ENCODE measurements at places on chromosomes 6 and 20.

DNA sequence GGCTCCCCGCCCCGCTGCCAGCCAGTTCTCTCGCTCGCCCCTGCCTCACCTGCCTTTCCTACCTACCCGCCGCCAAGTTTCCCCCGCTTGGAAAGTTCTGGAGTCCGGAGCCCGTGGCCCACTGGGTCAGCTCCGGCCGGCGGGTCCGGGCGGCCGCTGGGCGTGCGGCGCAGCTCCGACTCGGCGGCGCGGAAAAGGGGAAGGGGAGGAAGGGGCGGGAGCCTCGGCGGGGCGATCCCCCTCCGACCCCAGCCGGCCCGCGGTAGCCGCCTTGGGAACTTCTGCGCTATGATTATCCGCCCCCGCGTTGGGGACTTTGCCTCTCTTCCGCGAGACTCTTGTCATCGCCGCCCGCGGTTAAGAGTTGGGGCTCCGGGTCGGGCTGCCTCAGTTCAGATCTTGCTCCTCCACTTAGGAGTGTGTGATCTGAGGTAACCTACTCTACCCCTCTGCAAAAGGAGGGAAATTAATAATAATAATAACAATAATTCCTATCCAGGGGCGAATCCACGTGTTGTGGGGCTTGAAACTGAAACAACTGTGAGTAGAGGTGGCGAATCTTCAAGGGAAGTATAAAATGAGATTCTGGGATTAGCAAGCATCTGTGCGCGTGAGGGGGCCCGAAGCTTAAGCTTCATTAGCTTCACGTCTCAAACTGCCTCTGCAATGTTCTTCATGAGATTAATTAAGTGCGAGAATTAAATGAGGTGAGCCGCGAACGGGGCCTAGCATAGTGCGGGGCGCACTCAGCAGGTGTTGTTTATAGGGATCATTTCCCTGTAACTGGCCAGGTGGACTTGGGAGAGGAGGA is 30.8 kb downstream of the SF3B5 start:
- DNase-seq, result peak; percentile 36

DNA sequence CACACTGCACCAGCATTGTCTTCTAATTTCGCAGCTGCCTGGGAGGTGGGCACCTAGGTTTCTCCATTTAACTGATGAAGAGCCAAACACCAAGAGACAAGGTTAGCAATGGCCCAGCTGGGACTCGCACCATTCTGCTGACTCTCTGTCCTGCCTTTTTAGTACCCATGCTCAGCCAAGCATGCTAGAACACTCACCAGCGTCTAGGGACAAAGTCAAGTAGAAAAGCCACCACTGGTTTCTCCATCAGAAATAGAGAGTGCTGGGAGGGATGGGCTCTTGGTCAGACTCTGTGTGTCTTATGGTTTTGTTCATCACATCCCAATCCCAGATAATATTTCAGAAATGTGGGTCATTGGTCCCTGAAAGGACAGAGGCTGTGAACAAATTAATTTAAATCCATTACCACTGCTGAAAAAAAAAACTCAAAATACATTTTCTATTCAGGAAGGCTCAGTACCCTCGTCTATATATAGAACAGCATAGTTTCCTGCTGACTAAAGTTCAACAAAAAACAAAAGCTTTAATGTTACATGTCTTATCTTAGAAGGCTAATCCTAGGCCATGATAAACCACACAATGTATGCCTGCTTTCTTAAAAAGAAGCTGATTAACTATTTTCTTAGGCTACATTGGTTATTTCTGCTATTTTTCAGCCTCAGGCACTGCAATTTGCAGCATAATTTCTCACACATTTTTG is 111.0 kb downstream of the TBC1D7 start:
- DNase-seq, result no peak

- no peak for DNase-seq
Measured at GRCh38 chr6:126919947-126920346, 198.5 kb upstream of the RSPO3 start.

GRCh38 chr6:168632694-168633093 is 191.7 kb downstream of the SMOC2 start:
- DNase-seq, result no peak

- no peak for DNase-seq
Measured at GRCh38 chr6:18741741-18742140, 354.6 kb downstream of the RNF144B start.

DNA sequence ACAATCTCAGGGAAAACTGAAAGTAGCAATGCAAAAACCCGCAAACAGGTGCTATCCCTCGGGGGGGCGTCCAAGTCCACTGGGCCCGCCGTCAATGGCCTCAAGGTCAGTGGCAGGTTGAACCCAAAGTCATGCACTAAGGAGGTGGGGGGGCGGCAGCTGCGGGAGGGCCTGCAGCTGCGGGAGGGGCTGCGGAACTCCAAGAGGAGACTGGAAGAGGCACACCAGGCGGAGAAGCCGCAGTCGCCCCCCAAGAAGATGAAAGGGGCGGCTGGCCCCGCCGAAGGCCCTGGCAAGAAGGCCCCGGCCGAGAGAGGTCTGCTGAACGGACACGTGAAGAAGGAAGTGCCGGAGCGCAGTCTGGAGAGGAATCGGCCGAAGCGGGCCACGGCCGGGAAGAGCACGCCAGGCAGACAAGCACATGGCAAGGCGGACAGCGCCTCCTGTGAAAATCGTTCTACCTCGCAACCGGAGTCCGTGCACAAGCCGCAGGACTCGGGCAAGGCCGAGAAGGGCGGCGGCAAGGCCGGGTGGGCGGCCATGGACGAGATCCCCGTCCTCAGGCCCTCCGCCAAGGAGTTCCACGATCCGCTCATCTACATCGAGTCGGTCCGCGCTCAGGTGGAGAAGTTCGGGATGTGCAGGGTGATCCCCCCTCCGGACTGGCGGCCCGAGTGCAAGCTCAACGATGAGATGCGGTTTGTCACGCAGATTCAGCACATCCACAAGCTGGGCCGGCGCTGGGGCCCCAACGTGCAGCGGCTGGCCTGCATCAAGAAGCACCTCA is 166.3 kb downstream of the DTNBP1 start:
- no peak for DNase-seq

DNA sequence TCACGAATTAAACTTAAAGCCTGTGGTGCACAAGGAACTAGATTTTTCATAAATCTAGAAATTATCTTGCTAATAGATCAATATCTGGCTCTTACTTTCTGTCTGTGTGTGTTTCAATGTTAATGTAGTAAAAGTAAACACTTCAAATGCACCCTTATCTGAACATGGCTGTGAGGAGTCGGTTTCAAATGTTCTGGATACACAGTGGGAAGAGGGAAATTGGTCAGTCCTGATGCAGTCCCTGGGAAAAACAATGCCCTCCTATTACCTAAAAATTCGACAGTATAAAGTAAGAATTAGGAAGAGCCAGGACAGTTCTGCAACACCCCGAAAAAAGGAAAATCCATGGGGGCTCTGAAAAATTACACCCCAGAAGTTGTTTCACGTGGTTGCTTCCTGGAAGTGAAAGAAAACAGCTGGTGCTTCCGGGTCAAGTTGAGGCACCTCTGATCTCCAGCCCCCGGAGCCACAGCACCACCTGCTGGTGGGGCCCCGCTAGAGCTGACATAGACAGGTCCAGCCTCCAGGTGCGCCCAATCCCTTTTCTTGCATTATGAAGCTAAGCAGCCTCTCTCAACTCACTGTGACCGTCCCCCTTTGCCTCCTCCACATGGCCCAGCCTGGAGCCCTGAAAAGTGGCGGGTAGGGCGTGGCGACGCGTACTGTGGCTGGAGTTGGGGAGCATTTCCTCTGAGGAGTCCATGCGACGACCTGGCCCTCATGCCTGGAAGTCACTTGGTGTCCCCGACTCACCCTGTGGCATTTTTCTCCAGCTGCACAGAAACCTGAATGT is 8.3 kb downstream of the SEMG2 start:
- DNase-seq, result peak; percentile 25

DNA sequence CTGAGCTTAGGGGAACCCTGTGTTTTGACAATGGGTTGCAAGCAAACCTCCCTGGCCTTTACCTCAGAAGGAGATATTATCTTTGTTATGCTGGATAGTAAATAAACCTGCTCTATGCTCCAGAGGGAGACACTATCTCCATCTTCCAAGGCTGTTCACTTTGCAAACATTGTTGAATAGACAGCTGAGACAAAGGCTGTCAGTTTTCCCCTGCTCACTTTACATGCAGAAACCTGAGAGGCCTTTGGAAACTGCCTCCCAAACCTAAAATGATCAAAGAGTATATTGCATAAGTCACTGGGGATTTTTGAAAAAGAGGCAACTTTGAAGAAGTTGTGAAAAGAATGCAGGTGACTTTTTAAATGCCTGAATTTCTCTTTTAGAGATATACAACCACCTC is 61.6 kb downstream of the MRAP2 start:
- no peak for DNase-seq

GRCh38 chr6:101876431-101876830 is 482.9 kb downstream of the GRIK2 start:
- no peak for DNase-seq

DNA sequence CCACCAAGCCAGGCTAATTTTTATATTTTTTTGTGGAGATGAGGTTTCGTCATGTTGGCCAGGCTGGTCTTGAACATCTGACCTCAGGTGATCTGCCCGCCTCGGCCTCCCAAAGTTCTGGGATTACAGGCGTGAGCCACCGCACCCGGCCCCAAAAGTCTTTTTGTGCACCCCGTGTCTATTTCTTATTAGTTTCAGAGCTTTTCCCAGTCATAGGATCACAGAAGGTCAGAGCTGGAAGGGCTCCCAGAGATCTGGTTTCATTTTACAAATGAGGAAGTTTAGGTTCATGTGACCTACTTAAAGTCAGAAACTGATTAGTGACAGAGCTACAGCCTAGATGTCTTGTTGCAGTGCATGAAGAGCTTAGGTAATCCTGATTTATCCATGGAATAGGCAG is 1.6 kb upstream of the OGFRL1 start:
- DNase-seq, result no peak

DNA sequence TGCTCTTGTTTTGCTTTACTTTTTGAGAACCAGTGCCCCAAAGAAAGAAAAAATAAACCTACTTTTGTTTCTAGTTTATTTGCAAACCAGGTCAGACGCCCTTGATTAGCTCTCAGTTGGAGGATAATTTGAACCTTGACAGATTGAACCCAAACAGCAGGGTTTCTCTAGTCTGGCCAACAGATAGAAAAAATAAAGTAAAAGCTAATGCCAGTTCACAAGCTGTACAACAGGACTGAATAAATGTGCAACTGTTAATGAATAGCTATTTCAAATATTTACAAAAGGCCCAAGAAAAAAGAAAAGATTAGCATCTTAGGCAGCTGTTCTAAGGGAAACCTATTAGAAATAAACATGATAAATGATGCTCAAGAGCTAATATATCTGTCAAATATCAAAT is 331.8 kb downstream of the CDKAL1 start:
- DNase-seq, result no peak

All from stimulated activated CD8-positive, alpha-beta memory T cell treated with anti-CD3 and anti-CD28 coated beads, Interleukin-7, amount 100 ng/mL, for 48 hours (primary cell).